ENCODE measurements at places on chromosomes 7 and 10.

DNA sequence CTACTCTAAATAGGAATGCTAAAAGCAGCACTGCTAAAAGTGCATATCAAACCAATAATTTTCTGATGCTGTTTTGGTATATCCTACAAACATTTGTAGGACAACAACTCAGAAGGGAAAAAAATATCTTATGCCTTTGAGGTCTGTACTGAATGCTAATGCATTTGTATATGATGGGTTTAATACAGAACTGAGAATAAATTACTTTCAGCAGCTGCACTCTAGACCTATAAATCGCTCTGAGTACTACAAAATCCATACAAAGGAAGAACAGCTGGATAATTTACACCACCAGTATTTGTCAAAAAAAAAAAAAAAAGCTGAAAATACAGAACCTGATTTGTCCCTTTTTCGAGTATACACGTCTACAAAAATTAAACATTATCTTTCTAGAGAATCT, 344.0 kb downstream of the LRRTM3 start:
- no peak overlapping the region for H3K4me3 ChIP-seq
- H3K4me1 ChIP-seq = no peaks in the 10 kb centered on the region
- no peaks in the 10 kb centered on the region for H3K36me3 ChIP-seq
- no peaks in the 10 kb centered on the region for H3K27me3 ChIP-seq

GRCh38 chr10:112708461-112708860, 241.6 kb upstream of the TCF7L2 start:
- no peaks in the 10 kb centered on the region for H3K4me1 ChIP-seq
- DNase-seq = no peak
- H3K27me3 ChIP-seq = no peaks in the 10 kb centered on the region
- no peaks in the 10 kb centered on the region for H3K36me3 ChIP-seq
- no peak overlapping the region for H3K27ac ChIP-seq

DNA sequence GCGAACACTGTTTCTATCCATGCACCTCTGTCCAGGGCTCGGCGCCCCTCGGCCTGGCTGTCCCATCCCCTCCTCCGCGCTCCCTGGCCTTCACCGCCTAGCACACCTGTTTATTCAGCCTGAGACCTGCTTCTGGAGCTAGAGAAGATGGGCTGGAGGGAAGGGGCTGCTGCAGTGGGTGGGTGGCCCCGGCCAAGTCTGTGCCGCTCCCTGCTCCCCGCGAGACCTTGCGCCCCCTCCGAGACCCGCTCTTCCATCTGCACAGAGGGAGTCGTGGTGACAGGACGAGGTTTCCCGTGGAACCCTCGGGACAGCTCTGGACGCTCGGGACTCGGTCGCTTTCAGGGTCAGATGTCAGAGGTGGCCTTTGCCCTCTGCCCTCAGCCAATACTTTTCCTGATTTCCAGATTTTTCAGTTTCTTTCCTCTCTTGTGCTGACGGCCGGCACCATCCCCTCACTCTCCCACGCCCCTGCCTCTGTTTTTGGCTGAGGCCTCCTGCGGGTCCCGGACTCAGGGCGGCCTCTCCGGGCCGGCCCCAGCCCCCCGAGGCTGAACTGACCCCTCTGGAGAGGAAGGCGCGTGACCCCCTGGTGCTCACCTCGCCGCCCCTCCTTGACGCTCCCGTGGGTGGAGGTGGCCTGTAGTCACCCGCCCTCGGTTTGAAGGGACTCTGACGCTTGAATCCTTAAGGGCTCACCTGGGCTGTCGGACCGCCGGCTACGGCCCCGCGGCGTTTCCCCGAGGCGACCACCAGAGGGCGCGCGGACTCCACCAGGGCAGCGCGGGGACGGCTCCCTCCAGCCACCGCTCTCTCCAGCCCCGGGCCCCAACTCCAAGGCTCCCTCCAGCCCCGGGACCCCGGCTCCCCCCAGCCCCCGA, 15.6 kb downstream of the SHH start:
- peaks cover 11% of the 10 kb centered on the region for H3K27me3 ChIP-seq
- H3K27ac ChIP-seq = no peak overlapping the region
- H3K4me1 ChIP-seq = no peaks in the 10 kb centered on the region
- no peak overlapping the region for H3K4me3 ChIP-seq
- DNase-seq = peak; percentile 45

DNA sequence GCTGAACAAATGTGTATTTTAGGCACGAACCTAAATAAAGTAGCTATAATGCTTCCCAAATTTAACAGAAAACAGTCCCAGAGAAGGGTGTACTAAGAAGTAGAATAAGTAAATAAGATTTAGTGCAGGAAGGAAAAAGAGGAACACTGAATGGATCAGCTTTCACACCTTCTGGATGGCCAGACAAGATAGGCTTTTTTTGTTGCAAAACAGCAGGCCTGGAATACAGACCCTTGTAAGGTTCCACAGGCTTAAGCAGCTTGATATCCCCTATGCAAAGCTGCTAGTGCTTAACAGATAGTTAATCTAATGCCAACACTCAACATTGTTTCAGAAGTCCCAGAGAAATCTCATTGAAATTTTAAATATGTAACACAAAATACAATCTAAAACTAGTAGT, 328.1 kb upstream of the STEAP1 start:
- H3K27ac ChIP-seq = no peak overlapping the region
- no peaks in the 10 kb centered on the region for H3K4me1 ChIP-seq
- H3K27me3 ChIP-seq = no peaks in the 10 kb centered on the region
- H3K4me3 ChIP-seq = no peak overlapping the region
- no peak for DNase-seq

DNA sequence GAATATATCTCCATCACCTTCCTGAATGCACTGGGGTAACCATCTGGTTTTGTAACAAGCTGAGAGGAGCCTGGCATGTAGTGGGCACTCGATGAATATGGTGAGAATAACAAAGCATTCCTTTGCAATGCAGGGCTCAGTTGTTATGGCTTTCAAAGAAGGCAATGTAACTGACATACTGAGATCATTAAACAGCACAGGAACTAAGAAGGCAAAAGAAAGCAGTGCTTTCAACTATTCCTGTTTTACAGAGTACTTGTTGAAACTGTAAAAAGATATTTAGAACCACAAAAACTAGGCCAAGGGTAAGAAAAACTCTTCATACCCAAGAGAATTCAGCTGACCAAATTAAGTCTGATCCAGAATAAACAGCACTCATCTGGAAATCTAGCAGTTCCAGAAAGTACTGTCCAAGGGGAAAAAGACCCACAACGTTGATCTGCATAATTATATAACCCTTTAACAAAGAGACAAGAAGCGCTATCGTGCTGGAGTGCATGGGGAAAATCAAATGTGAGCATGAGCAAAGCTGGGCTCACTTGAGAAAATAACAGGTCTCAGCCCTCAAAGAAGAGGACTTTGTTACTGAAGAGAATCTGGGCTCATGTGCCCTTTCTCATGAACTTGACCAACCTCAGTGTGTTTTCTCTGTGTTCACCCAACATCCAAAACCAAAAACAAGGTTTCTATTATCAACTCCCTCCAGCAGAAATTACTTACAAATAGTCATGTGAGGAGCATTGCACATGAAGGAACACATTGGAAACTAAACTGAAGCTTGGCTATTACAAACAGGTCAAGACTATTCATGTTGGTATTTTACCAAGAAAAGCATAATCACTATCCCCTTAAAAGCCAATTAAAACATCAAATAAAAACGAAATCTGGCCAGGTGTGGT, 116.2 kb downstream of the AVL9 start:
- no peaks in the 10 kb centered on the region for H3K27me3 ChIP-seq
- no peaks in the 10 kb centered on the region for H3K4me1 ChIP-seq
- no peaks in the 10 kb centered on the region for H3K36me3 ChIP-seq
- H3K4me3 ChIP-seq = no peak overlapping the region

- H3K4me3 ChIP-seq = no peak overlapping the region
- H3K27me3 ChIP-seq = no peaks in the 10 kb centered on the region
- no peak for DNase-seq
- H3K36me3 ChIP-seq = peaks cover 18% of the 10 kb centered on the region
These were observed 51.5 kb downstream of the DNAJB6 start for GRCh38 chr7:157388301-157388700.

GRCh38 chr7:151339651-151340382, 1.8 kb upstream of the NUB1 start:
- H3K36me3 ChIP-seq = peaks cover 4% of the 10 kb centered on the region
- peak; percentile 28 for DNase-seq
- peak overlapping the region; percentile 14 for H3K4me3 ChIP-seq
- no peak overlapping the region for H3K27ac ChIP-seq
- H3K27me3 ChIP-seq = no peaks in the 10 kb centered on the region

GRCh38 chr7:32559480-32559879, 64.2 kb downstream of the AVL9 start:
- no peak overlapping the region for H3K4me3 ChIP-seq
- H3K27me3 ChIP-seq = no peaks in the 10 kb centered on the region
- no peak for DNase-seq
- peaks cover 15% of the 10 kb centered on the region for H3K36me3 ChIP-seq

DNA sequence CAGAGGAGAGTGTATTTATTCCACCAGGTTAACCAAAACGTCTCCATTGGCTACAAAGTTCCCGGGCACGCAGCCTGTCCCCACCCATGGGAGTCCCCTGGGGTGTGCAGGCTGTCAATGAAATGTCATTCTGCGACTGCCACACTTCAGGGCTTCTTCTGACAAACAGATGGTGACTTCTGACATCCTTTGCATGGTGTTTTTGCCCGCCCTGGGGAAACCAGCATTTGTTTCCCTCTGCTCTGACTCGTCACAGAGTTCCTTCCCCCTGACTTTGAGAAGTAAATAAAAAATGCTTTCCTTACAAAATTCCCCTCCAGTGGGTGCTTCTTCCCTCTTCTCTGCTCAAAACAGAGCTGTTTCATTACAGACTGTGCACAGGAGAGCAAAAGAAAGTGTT, 38.2 kb downstream of the TNS3 start:
- H3K36me3 ChIP-seq = no peaks in the 10 kb centered on the region
- no peak for DNase-seq
- no peak overlapping the region for H3K4me3 ChIP-seq
- H3K27me3 ChIP-seq = no peaks in the 10 kb centered on the region
- no peak overlapping the region for H3K27ac ChIP-seq

DNA sequence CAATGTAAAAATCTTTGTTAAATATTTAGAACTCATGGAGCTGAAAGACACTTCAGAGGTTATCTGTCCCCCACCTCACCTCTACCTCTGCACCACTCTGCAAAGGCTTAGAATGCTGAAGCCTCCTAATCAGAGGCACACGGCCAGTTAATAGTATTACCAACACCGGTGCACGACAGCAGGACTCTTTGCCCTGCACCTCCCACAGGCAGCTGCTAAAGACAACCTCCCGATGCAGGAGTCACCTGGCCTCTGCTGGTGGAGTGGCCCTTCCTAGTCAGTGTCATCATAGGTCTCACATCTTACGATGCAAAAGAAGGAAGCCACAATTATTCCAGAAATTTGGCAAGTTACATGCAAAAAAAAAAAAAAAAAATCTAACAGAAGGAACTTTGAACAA, 66.6 kb upstream of the MGMT start:
- H3K36me3 ChIP-seq = no peaks in the 10 kb centered on the region
- H3K4me3 ChIP-seq = no peak overlapping the region
- H3K4me1 ChIP-seq = no peaks in the 10 kb centered on the region

DNA sequence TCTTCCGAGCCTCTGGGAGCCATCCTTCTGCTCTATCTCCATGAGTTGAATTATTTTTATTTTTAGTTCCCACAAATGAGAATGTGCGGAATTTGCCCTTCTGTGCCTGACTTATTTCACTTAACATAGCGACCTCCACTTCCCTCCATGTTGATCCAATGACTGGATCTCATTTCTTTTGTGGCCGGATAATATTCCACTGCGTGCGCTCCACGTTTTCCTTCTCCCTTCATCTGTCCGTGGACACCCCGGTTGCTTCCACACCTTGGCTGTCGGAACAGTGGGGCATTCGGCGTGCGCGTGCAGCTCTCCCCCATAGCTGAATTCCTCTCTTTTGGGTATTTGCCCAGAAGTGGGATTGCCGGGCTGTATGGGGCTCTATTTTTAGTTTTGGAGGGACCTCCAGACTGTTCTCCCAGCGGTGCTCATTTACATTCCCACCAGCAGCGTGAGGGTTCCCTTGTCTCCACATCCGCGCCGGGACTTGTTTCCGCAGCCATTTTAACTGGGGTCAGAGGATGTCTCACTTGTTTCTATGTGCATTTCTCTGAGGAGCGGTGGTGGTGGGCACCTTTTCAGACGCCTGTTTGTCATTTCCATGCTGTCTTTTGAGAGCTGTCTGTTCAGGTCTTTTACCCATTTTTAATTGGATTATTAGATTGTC, 51.0 kb upstream of the SUN1 start:
- H3K27me3 ChIP-seq = no peaks in the 10 kb centered on the region
- no peak for DNase-seq
- no peaks in the 10 kb centered on the region for H3K4me1 ChIP-seq
- no peaks in the 10 kb centered on the region for H3K36me3 ChIP-seq

DNA sequence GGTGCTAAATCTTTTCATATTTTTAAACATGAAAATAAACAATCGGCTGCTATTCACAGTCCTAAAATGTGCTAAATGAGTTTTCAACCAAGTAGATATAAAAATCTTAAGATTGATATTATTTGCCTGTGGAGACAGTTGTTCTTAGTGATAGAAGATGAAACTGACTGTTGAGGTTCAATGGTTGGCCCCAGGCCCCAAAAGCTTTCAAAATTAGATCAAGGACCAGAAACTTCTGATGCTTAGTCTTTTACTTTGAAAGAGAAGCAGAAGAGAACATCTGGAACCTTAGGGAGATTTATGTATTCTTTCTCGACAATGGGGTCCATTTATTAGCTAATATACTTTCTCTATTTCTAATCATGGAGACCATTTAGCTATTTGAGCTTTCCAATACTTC, 155.8 kb downstream of the REEP3 start:
- no peak overlapping the region for H3K27ac ChIP-seq
- no peaks in the 10 kb centered on the region for H3K36me3 ChIP-seq
- H3K4me1 ChIP-seq = no peaks in the 10 kb centered on the region
- DNase-seq = no peak

DNA sequence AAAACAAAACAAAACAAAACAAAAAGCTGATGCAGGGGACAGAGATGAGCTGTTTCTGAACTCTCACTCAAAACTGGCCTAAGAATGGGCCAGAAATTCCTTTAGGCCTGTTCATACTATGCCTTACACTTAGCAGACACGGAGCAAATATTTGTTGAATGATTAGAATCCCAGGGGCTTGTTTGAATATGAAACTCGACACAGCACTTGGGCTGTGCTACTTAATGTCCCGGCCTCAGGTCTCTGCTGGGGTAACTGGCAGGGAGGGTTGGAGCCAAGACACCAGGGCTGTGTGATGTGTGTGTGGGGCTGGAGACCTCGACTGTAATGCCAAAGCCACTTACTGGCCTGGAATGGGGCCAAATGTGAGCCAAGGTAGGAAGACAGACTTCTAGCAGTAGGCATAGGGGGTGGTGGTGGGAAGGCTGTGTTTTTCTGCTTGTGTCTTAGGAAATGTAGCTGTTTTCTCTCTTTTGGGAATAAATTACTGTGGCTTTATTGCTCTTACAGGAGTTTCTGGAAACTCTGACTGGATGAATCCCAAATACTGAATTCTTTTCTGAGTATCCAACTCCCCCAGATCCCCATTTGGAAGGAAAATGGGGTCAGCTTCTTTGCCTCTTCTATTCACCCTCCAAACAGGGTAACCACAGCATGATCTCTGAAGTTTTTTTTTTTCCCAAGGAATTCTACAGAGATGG, 66.7 kb downstream of the EMX2 start:
- no peaks in the 10 kb centered on the region for H3K36me3 ChIP-seq
- no peak overlapping the region for H3K4me3 ChIP-seq
- DNase-seq = no peak
- H3K4me1 ChIP-seq = no peaks in the 10 kb centered on the region
- H3K27ac ChIP-seq = no peak overlapping the region
